ENCODE measurements at places on chromosomes 6 and 20. TPM values are rescaled to one million over a fixed set of nuclear protein-coding genes. Genes with fewer than 3 reads are reported as not detected.

GRCh38 chr6:122449069-122449468, 22.5 kb downstream of the SERINC1 start:
- DNase-seq = no peak

- peak; percentile 42 for DNase-seq
Observed at GRCh38 chr20:25237610-25238318, 10.1 kb upstream of the PYGB start.

DNA sequence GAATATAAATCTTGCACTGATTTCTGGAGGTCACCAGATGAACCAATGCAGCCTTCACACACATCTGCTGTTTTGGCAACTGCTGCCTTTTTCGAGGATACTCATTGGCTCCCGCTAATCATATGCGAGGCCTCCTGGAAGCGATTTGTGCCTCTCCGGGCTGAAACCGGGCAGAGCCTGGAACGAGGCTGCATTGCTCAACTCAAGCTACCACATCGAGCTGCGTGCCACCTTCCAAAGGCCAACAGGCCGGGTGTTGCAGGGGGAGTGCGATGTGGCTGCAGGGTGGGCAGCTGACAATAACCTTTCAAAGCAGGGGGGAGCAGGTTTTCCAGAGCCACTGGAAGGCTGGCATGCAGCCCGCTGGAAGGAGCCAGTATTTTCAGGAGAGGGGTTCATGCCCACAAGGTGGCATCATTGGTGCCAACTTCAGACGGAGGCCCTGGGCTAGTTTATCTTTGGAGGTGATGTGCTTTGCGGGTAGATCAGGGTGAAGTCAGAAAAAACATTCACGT, 122.6 kb upstream of the IFNGR1 start:
- DNase-seq = peak; percentile 19

- no peak for DNase-seq
Observed at GRCh38 chr20:4443016-4443415, 278.7 kb upstream of the PRND start.

DNA sequence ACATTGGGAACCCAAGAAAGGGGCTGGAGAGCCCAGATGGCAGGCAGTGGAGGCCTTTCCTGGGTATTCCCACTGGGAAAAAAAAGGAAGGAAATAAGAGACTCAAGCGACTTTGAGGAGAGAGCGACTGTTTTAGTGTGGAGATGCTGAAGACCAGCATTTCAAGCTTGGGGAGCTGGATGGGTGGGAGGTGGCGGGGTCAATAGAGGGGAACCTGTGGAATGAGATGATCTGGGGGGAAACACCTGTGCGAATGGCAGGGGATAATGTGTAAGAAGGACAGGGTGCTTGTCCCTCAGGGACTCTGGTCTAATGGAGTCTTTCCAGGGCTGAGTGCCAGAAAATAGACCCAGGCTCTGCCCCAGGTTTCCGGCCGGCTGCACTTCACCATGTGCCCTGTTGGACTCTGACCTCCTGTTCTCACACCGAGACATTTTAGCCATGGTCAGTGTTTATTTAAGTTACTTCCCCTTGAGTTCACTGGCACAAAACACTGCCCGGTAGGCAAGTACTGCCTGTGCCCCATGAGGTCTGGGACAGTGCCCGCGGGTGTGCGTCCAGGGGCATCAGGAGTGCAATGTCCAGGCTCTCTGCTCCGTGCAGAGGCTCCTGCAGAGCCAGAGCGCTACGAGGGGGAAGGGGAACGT, 50.4 kb upstream of the NKX2-2 start:
- no peak for DNase-seq

DNA sequence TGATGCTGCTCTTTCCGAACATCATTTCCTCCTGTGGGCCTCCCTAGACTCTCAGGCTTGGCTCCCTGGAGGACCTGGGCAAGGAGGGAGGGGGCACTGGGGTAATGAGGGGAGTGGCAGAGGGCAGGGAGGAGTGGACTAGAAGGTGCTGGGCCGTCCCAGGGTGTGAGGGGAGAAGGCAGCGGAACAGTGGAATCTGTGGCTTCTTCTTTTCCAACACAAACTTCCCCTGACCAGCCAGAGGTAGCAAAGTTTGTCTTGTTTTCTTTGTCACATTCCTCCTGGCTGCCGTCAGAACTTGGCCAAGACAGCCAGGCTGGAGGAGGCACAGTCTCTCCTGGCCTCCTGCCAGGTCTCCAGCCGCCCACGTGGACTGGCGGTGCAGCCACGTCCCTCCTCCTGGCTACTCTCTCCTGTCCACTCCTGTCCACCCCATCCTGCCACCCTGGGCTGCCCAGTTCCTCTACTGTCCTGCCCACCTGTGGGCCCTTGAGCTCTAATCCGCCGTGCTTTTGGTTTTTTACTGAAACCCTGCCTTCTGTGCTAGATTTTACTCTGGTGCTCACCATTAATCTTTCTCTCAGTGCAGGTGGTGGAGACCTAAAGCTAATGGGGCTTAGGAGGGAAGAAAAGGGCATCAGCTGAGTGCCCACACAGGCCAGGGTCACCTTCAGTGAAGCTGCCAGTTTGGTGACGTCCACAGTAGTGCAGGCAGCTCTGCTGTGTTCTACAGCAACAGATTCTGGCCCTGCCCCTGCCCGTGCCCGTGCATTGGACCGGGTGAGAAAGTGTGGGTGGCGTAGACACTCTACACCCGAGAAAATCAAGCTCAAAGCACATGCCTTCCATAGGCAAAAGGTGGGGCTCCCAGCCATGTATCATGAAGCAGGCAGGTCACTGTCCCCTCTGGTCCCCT, 2.8 kb upstream of the CDSN start:
- no peak for DNase-seq

GRCh38 chr6:130912434-130912833, 85.2 kb downstream of the SMLR1 start:
- DNase-seq = no peak

GRCh38 chr6:152112491-152113261, 305.2 kb downstream of the ESR1 start:
- DNase-seq = no peak

DNA sequence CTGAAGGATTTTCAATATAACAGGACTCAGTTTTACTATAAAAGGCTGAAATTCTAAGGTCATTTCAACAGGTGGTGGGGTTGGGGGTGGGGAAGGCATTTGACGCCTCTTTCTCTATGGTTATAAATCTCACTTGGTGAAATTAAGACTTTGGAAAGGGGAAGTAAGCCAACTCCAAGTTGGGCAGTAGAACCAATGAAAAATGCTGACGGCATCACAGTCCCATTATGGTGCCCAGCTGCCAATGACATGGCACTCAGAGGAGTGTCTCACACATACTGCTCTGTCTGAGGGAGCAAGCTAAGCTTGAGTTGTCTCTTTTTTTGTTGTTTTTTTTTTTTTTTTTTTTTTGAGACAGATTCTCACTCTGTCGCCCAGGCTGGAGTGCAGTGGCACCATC, 4.7 kb downstream of the SLC16A10 start:
- no peak for DNase-seq

- no peak for DNase-seq
Observed at GRCh38 chr6:46219661-46220060, 48.9 kb upstream of the ENPP5 start.

GRCh38 chr6:139881728-139882211, 507.3 kb upstream of the CITED2 start:
- no peak for DNase-seq

- no peak for DNase-seq
Observed at GRCh38 chr6:112225691-112226090, 28.7 kb downstream of the LAMA4 start.

- DNase-seq = peak; percentile 46
Observed at GRCh38 chr20:57388953-57389694, 2.1 kb upstream of the RBM38 start.

DNA sequence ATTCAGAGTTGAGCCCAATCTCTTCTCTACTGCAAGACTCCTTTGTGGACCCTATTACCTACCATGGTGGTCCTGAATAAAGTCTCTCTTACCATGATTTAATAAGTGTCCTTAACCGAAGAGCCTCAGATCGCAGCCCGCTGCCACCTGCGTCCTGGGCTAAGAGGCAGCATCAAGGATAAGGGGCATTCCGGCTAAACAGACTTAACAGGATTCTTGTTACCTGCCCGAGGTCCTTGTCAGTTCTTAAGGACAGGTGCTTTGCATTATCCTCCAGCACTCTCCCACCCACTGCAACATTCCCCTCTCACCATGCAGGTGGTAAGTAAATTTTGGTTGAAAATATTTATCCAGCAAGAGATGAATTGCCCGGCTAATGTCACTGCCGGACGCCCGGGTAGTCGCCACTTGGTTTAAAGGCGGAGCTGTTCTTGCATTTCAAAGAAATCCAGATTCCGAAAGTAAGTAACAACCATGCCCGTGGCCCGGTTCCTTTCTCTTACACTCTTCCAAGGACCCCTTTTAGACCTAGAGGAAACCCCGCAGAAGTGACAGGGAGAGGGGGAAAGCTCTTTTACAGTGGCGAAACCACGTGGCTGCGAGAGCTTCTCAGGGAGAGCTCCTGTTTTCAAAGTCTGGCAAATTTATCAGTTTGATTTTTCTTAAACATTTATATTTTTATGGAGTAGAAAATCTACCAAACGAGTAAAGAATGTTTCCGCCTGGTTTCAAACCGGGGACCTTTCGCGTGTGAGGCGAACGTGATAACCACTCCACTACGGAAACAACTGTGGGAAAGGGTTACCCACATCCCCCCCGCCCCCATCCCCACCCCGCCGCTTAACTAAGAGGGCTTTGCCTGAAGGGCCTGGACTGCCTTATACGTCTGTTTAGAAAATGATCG, 41.9 kb upstream of the PRSS16 start:
- DNase-seq = no peak

DNA sequence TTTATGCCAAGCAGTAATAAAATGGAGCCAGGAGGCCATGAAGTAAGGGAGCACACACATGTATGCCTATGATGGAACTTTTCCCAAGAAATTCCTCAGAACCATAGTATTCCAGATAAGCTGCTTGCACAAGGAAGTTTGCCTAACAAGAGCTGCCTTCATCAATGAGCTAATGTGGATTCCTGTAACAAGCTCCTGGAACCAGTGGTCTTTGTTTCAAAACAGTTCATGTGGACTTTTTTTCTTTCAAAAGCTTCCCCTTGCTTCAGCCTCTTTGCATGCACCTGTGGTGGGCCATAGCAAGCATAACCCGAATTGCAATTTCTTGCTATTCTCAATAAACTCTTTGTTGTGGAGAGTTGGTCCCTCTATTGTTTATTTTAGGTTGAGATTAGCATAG, 359.6 kb downstream of the UTRN start:
- no peak for DNase-seq

PAK5 gene
- total RNA-seq = not detected

BTNL2 gene
- total RNA-seq = not detected

MYL9 gene
- 0.26 TPM for total RNA-seq

HLA-DQB2 gene
- 0.67 TPM for total RNA-seq

MPIG6B gene
- not detected for total RNA-seq

ID4 gene
- total RNA-seq = not detected

CST2 gene
- not detected for total RNA-seq

OR2J3 gene
- not detected for total RNA-seq

FAM184A gene
- 9.0 TPM for total RNA-seq

HLA-DMB gene
- 2.8 TPM for total RNA-seq
